ENCODE measurements at places on chromosomes 2 and 18.

- DNase-seq = no peak
Observed at GRCh38 chr18:3526421-3527354, 76.7 kb downstream of the TGIF1 start.

DNA sequence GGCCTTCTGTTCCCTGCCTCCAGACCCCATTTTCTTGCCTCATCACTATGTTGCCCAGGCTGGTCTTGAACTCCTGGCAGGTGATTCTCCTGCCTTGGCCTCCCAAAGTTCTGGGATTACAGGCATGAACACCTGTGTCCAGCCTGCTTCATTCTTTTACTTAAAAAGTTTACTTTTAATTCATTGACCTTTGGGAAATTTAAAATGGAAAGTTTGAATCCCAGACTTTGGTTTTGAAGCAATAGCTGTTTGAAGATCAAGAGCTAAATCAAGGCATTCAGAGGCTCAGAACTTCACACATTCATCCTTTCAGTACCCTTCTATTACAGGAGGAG is 79.3 kb upstream of the SESTD1 start:
- DNase-seq = no peak

DNA sequence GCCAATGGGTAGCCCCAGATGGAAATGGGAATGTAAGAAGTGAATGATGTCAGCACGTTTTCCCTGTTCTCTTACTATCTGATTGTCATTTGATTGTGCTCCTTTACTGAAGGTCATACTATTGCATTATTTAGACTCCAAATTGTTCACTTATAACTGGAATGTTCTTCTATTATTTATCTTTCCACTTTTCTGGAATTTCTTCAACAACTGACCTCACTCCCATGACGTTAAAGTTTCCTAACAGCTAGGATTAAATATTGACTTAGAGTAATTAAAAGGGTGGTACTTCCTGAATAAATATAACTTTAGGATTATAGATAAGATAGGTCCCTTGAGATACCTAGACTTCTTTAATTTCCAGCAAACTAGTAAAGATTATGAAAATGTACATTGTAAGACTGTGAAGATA is 10.9 kb upstream of the GULP1 start:
- DNase-seq = no peak

DNA sequence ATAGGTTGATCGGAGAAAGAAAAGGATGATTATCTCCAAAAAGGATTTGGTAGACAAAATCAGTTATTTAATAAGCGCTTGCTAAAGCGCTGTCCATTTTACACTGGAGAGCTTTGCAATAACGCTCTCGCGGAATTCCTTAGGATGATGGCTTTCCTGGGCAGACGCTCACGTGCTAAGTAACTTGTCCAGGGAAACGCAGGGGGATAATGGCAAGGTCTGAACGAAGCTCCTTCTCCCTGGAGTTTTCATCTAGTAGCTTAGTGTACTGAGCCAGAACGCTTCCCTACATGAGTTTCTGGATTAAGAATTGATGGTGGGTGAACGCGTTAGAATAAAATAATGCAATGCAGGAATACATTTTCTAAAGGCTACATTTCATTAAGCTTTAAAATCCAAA is 739.5 kb upstream of the SALL3 start:
- no peak for DNase-seq

- DNase-seq = no peak
Observed at GRCh38 chr2:191854382-191855372, 7.8 kb upstream of the CAVIN2 start.

- DNase-seq = no peak
Observed at GRCh38 chr2:235766278-235766677, 272.4 kb downstream of the AGAP1 start.

DNA sequence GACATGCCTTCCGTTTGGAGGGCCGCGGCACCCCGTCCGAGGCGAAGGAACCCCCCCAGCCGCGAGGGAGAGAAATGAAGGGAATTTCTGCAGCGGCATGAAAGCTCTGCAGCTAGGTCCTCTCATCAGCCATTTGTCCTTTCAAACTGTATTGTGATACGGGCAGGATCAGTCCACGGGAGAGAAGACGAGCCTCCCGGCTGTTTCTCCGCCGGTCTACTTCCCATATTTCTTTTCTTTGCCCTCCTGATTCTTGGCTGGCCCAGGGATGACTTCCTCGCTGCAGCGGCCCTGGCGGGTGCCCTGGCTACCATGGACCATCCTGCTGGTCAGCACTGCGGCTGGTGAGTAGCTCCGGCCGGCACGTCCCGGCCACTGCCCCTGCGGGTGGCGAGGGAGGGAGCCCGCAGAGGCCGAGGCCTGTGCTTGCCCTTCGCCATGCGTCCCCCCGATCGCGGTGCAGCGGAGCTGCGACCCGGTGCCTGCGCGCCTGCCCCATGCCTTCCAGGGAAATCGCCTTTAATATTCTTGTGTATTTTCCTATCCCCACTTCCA is 1.2 kb downstream of the BMPR2 start:
- DNase-seq = peak; percentile 33

- DNase-seq = no peak
Observed at GRCh38 chr18:54991981-54992380, 32.7 kb upstream of the CCDC68 start.

All from left ventricle myocardium inferior (tissue), 1 donor.